CD4-positive, alpha-beta T cell treated with Interleukin-21 for 1 hour (primary cell): ENCODE measurements at places on chromosomes 7 and 10.

DNA sequence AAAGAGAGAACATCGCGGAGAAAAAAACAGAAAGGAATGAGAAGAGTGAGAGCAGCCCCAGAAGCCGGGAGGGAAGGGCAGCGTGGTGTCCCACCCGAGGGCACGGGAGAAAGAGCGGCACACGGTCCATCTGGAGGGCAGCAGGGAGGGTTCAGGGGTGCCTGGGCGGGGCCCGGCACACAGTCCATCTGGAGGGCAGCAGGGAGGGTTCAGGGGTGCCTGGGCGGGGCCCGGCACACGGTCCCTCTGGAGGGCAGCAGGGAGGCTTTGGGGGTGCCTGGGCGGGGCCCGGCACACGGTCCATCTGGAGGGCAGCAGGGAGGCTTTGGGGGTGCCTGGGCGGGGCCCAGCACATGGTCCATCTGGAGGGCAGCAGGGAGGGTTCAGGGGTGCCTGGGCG is 172.4 kb downstream of the ZMYND11 start:
- no peak for DNase-seq

DNA sequence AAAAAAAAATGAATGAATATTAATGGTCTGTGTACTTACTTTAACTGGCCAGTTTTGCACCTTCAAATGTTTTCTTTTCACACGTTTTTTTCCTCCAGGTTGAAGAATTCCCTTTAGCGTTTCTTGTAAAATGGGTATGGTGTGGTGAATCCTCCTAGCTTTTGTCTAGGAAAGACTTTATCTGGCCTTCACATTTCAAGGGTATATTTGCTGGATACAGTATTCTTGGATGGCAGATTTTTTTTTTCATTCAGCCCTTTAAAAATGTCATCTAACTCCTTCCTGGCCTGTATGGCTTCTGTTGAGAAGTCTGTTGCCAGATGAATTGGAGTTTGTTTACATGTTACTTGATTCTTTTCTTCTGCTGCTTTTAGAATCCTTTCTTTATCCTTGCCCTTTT is 10.1 kb downstream of the SLC25A40 start:
- no peak for DNase-seq

DNA sequence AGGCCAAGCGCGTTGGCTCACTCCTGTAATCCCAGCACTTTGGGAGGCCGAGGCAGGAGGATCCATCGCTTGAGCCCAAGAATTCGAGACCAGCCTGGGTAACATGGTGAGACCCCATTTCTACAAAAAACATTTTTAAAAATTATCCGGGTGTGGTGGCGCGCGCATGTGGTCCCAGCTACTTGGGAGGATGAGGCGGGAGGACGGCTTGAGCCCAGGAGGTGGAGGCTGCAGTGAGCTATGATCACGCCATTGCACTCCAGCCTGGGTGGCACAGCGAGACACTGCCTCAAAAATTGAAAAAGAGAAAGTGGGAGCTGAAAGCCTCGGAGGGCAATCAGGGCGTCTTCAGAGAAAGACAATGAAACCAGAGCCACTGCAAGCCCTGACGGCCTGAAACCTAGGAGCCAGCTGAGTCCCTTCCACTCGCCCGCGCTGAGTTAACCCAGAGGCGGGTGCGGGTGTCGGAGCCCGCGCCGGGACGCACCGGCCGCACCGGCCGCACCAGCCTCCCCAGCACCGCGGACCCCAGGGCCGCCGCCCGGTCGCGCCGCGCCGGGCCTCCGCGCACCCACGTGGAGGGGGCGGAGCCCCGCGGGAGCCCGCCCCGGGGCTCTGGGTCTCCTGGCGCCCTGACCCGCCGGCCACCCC is 22.4 kb downstream of the ZFAND2A start:
- DNase-seq = no peak

DNA sequence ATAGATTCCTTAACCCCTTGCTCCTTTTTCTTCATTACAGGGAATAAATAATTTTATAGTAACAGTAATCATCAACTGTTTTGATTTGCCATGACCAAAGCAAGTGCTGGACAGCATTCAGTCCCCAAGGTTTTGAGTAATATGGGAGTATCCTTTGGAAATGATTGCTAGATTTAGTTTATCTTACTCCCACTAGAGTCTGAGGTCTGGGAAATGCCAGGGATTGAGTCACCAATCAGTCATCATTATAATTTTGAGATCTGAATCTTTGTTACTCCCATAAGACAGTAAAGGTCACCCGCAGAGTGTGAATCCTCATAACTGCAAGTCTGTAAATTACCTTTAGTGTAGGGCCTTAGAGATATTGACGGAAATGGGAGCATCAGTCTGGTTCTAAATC is 133.7 kb upstream of the SEMA3E start:
- DNase-seq = no peak

DNA sequence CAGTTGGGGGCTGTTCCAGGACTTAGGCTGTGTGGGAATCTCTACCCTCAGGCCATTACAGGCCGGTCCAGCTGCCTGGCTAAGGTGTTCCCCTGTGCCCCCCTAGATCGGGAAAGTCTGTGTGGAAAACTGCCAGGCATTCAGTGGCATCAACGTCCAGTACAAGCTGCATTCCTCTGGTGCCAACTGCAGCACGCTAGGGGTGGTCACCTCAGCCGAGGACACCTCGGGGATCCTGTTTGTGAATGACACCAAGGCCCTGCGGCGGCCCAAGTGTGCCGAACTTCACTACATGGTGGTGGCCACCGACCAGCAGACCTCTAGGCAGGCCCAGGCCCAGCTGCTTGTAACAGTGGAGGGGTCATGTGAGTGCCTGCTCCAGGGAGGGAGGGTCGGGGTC is 27.1 kb upstream of the CSGALNACT2 start:
- no peak for DNase-seq

- peak; percentile 75 for DNase-seq
Observed at GRCh38 chr10:43417950-43418768, 9.2 kb upstream of the HNRNPF start.

DNA sequence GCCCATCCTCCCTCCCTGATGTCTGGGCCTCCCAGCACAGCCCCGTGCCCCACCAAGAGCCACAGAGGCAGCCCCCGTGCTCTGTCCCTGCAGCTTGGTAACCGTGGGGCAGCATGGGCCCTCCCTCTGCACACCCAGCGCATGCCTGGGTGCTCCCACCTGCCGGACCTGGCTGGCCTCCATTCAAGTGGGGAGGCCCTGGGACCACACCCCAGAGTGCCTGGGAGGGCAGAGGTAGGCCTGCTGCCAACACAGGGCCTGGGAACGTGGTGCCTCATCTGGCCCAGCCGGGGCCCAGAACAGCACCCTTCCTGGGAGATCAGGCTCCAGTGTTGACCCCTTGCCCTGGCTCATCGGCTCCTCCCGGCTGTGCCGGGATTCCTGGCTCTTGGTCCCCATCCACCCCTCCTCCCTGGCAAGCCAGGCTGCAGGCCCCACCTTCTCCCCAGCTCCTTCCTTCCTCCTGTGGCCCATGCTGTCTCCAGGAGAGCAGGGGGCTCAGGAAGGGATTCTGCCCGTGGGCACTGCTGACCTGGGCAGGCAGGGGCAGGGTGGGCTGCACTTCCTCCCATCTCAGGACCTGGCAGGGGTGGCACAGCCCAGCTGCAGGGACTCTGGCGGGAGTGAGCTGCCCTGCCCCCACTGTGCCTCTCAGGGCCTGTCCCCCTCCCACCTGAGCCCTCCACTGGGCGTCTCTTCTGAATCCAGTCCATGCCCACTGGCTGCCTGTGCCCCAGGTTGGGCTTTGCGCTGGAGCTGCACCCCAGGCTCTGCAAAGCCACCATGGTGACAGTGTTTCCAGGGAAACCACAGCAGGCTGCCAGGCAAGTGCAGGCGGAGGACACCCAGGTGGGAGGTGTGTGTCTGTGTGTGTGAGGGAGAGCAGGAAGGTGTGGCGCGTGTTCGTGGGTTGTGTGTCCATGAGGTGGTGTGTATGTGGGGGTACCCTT is 32.6 kb downstream of the PWWP2B start:
- DNase-seq = no peak

DNA sequence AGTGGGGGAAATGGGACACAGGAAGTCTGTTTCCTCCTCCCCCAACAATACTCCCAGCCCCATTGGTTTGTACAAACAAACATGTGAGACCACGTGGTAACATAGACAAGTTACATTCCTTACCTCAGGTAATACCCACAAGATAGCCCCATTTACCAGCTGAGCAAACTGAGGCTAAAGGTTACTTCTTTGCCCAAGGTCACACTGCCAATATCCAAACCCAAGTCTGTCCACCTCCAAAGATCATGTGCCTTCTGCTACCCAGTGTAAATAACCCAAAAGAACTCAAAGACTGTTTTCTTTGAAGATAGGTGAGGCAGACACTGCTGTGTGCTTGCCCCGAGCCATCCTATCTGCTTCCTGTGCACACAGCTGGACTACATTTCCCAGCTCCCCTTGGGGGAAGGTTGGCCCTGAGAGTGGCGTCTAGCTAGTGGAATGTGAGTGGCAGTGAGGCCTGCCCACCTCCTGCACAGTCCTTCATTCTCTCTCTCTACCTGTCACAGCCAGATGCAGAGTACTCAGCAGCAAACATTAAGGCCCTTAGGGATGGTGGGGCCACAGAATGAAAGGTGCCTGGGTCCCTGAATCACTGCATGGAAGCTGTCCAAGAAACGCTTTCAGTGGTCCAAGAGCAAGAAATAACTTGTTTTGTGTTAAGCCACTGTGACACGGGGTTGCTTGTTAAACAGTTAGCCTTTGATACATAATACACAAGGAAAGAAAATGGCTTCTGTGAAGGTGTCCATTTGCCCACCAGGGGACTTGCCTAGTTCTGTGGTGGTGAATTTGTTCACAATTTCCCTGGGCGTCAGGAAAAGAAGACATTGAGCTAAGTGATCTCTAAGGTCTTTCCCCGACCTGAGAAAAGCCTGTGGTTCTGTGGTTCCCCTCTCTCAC is 257.7 kb upstream of the NFE2L3 start:
- peak; percentile 53 for DNase-seq

GRCh38 chr10:101580486-101581399 is 7.3 kb downstream of the POLL start:
- no peak for DNase-seq

GRCh38 chr7:22802426-22802825 is 20.2 kb downstream of the TOMM7 start:
- DNase-seq = no peak

- DNase-seq = no peak
Observed at GRCh38 chr7:37433166-37433565, 15.5 kb downstream of the ELMO1 start.

DNA sequence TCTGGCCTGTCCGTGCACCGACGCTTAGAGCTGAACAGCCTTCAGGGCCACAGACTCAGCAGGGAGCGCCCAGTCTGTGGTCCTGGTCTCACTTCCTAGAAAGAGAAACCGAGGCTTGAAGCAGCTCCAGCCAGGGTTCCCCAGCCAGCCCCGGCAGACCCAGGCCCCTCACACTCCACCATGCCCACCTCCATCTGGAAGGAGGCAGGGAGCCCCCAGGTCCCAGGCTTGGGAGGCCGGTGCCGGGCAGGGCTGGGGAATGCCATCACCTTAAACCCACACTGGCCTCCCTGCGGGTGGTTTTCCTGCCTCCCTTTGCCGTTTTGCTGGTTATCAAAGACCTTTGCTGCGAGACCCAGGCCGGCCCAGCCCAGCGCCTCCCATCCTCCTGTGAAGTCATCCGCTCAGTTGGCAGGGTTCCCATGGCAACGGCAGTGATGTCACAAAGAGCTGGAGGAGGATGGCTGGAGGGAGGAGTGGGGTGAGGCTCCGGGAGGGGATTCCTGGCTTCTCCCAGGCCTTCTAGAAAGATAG is 24.0 kb downstream of the ELFN1 start:
- DNase-seq = no peak

GRCh38 chr10:3067859-3068179 is 471 bp downstream of the PFKP start:
- no peak for DNase-seq

GRCh38 chr10:126561921-126562680 is 108.4 kb downstream of the C10orf90 start:
- no peak for DNase-seq

- no peak for DNase-seq
Observed at GRCh38 chr7:147570390-147570789, 1020.2 kb upstream of the C7orf33 start.

GRCh38 chr7:51316666-51317581 is at the start of gene COBL:
Gene COBL, minus strand, starts transcription at chr7:51316809. Its CDS starts 176 bp downstream, at chr7:51316633.
- no peak for DNase-seq

DNA sequence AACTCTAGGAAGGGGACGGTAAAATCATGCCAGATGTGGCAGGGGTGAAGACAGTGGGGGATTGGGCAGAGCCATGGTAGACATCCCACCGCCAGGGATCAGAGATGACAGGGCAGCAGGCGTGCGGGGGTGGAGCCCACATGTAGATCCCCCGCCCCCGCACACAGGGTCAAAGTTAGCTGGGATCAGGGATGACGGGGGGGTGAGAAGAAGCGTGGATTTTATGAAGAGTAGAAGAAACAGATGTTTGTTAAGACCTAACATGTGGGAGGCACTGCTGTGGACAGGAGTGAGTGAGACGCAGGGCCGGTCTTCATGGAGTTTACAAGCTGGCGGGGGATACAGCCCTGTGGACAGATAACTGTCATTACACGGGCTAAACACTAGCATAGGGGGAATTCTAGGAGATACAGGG is 154.0 kb upstream of the KLF14 start:
- DNase-seq = no peak

DNA sequence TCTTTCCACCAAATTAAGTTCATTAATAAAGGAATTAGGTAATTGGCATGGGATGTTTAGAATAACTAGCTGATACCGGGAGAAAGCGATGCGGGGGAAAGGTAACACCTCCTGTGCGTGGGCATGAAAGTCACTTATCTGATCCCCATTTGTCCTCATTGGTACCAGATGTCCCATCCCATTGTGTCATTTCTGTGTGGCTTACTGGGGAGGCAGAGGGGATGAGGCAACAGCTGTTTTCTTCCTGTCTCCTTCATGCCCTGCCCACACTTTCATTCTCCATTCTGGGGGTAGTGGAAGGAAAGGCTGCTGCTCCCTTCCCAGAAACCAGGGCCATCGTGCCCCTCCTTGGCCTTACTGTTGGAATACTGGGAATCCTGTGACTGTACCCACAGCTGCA is 27.1 kb downstream of the EEPD1 start:
- DNase-seq = no peak

GRCh38 chr7:131161103-131161502 is 166.6 kb upstream of the MKLN1 start:
- no peak for DNase-seq

DNA sequence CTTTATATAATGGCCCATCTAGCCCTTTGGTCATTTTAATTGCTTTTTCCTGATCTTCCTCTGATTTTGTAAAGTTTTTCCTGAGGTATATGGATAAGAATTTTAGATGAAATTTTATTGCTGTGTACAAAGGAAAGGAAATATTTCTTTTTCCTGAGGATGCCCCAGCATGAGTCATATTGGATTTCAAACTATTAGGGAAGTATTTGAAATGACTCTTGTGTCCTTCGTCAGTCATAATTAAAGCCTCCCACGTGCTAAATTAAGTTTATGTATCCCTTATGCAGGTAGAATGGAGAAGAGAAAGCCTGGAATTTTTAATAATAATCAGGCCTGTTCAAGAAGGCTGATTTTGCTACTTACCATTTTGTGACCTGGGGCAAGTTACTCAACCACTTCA is 82.6 kb upstream of the GLI3 start:
- DNase-seq = no peak

GRCh38 chr10:47137311-47137851 is 162.6 kb upstream of the GDF10 start:
- no peak for DNase-seq
